HFFc6 (cell line): ENCODE measurements at places on chromosomes 13 and 19.

- no peaks in the 10 kb centered on the region; the same call in 1 of the 2 replicates for H3K27me3 ChIP-seq
- no peak for DNase-seq
- H3K4me1 ChIP-seq: no peaks in the 10 kb centered on the region; the same call in 1 of the 2 replicates
- no peak overlapping the region for H3K4me3 ChIP-seq
- no peak overlapping the region for H3K27ac ChIP-seq
These were observed 16.6 kb downstream of the PRKCSH start for GRCh38 chr19:11451871-11452619.

GRCh38 chr13:98144027-98144741 lies 1.3 kb downstream of the FARP1 start:
- H3K36me3 ChIP-seq: peaks cover 10% of the 10 kb centered on the region
- peaks cover 48% of the 10 kb centered on the region for H3K4me1 ChIP-seq
- DNase-seq: peak; percentile 23
- H3K27me3 ChIP-seq: no peaks in the 10 kb centered on the region; the same call in 1 of the 2 replicates
- peak overlapping the region; percentile 88 for H3K27ac ChIP-seq

DNA sequence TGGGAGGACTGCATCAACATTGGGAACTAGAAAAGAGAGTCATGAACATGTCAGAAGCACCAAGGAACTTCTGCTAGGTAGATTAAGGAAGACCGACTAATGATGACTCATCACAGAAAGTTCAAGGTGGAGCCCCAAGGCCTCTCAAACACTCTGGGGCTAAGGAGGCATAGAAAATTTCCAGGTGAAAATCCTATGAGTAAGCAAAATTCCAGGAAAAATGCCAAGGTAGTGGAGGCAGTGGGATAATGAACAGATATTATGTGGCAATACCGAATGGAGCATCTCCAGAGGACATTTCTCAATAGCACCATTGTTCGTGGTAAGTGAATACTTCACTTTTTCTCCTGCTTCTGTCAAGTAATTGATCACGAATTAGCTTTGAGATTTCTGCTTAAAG lies 336.5 kb downstream of the MZT1 start:
- no peaks in the 10 kb centered on the region for H3K36me3 ChIP-seq
- peak; percentile 2 for DNase-seq
- no peak overlapping the region for H3K4me3 ChIP-seq
- H3K27ac ChIP-seq: no peak overlapping the region
- no peaks in the 10 kb centered on the region for H3K27me3 ChIP-seq

- H3K36me3 ChIP-seq: no peaks in the 10 kb centered on the region
- DNase-seq: no peak
- H3K27ac ChIP-seq: no peak overlapping the region
- peaks cover 10% of the 10 kb centered on the region for H3K4me1 ChIP-seq
- peaks cover 19% of the 10 kb centered on the region for H3K27me3 ChIP-seq
These were observed 20.7 kb upstream of the ZNF507 start for GRCh38 chr19:32324631-32325285.

- H3K4me1 ChIP-seq: peaks cover 6% of the 10 kb centered on the region
- no peaks in the 10 kb centered on the region for H3K27me3 ChIP-seq
- no peak for DNase-seq
- H3K4me3 ChIP-seq: no peak overlapping the region
These were observed 9.6 kb downstream of the PVR start for GRCh38 chr19:44653343-44653742.

DNA sequence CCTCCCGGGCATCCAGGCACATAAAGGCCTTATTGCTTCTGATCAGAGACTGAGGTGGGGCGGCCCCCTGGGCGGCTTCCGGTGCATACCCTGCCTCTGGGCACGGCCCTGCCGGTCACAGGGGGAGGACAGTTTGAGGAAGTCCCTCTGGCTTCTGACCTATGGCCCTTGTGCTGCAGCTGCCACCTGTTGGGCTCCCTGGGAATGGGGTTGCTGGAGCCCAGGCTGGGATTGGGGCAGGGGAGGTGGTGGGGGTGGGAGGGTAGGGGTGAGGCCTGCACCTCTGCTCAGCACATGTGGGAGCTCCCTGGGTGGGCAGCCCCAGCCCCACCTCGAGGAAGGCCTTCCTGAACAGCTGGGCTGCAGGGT lies 10.7 kb downstream of the ANO8 start:
- no peak overlapping the region for H3K27ac ChIP-seq
- peaks cover 2% of the 10 kb centered on the region; the same call in 1 of the 2 replicates for H3K27me3 ChIP-seq
- peaks cover 9% of the 10 kb centered on the region for H3K4me1 ChIP-seq
- no peak for DNase-seq
- no peak overlapping the region for H3K4me3 ChIP-seq

DNA sequence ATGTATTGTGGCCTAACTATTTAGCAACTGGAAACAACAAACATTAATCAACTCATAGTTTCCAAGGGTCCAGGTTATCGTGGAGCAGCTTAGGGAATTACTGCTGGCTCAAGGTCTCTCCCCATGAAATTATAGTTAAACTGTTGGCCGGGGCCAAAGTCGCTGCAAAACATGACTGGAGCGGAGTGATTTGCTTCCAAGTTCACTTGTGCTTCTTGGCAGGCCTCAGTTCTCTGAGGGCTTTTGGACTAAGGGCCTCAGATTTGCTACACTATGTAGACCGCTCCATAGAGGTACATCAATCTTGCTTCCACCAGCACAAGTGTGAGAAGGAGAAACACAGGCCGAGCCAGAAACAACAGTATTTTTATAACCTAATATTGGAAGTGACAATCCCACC lies 9.4 kb upstream of the KBTBD7 start:
- no peak overlapping the region for H3K4me3 ChIP-seq
- H3K4me1 ChIP-seq: peaks cover 6% of the 10 kb centered on the region; the same call in 1 of the 2 replicates
- H3K27me3 ChIP-seq: no peaks in the 10 kb centered on the region
- no peak for DNase-seq
- H3K36me3 ChIP-seq: no peaks in the 10 kb centered on the region
- H3K27ac ChIP-seq: no peak overlapping the region
